Stomach (tissue), 19 donors: ENCODE measurements at places on chromosomes 11 and 22. TPM values are rescaled to one million over a fixed set of nuclear protein-coding genes. Genes with fewer than 3 reads are reported as not detected.

Gene AMOTL1
- total RNA-seq: 38.4 TPM

Gene ANO9
- 5.7 TPM for total RNA-seq

Gene PYGM
- total RNA-seq: not detected

Gene EMID1
- 3.2 TPM for total RNA-seq

Gene CHRNA10
- 22.6 TPM for total RNA-seq

Gene HBG1
- total RNA-seq: not detected
